A549 treated with AZD2906 at 1 μM for 4 hours (cell line): ENCODE measurements at places on chromosomes 3 and 15. TPM values are rescaled to one million over a fixed set of nuclear protein-coding genes. Genes with fewer than 3 reads are reported as not detected.

Gene IGF1R
- total RNA-seq = 39.9 to 56.0 TPM (median 49.8 TPM) in 5 replicates

Gene ALPK3
- total RNA-seq = 0.07 to 0.15 TPM (median 0.12 TPM) in 5 replicates

Gene KLHL40
- total RNA-seq = not detected in 5 replicates

Gene RYR3
- total RNA-seq = 0.02 to 0.07 TPM (median 0.02 TPM) in 5 replicates

Gene SCAANT1
- total RNA-seq = not detected in 5 replicates

Gene TAGLN3
- 0.05 TPM in 1 of 5 replicates, not detected in the others for total RNA-seq

Gene DPPA2
- total RNA-seq = not detected in 5 replicates

Gene FSTL1
- total RNA-seq = 41.7 to 65.9 TPM (median 62.0 TPM) in 5 replicates
